ENCODE measurements at places on chromosomes 5 and 9.

DNA sequence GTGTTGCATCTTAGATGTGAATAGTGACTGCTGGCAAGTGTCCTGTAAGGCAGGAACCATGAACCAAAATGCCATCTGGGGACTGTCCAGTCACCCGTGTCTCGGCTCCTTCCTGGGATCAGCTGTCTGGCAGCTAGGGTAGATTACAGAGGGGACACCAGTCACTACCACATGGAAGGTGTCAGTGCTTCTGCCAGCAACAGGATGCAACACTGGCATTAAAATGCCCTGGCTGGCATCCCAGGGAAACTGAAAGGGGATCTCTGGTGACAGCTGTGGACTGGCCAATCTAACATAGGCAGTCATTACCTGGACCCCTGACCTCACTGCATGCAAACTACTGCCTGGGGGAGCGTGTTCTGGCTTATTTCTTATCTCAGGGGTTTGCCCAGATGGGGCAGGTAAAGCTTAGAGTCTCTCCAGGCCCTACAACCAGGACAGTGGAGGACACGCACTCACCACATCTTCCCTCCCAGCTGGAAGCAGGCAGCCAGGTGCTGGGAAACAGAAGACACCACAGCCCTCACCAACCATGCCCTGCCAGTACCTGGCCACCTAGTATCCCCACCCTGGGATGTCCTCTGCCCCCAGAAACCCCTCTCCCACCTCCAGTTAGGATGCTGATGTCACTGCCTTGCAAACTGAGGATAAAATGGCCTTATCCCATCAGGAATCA, 83.8 kb downstream of the SEMA4D start:
- no peak for DNase-seq

DNA sequence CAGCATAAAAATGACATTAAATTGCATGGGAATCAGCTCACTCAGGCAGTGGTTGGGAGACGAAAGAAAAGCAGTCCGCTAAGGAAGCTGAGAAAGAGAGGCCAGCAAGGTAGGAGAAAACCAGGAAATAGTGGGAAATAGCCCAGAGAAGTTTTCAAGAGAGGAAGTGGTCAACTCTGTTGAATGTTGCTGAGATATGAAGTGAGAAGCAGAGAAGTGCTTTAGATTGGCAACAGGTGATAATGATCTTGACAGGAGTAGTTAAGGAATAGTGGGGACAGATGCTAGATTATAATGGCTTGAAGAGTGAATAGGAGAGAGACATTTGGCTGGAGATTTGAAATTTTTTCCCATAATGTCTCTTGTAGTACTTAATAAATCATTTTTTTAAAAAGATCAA, 30.8 kb downstream of the CNTRL start:
- no peak for DNase-seq

DNA sequence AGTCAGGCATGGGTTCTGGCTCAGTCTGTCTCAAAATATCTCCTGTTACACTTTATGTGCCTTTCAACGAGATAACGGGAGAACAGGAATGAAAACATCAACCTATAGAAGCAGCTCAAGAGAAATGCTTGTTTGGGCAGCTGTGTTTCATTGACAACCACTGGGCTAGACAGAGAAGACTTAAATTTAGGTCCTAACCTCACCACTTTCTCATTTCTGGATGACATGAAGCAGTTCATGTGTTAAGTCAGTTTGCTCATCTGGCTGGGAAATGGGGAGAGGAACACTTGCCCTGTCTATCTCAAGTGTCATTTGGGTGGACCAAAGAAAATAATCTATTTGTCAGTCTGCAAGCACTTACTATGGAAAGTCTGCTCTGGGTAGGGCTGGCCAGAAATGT, 66.7 kb upstream of the PCA3 start:
- no peak for DNase-seq

DNA sequence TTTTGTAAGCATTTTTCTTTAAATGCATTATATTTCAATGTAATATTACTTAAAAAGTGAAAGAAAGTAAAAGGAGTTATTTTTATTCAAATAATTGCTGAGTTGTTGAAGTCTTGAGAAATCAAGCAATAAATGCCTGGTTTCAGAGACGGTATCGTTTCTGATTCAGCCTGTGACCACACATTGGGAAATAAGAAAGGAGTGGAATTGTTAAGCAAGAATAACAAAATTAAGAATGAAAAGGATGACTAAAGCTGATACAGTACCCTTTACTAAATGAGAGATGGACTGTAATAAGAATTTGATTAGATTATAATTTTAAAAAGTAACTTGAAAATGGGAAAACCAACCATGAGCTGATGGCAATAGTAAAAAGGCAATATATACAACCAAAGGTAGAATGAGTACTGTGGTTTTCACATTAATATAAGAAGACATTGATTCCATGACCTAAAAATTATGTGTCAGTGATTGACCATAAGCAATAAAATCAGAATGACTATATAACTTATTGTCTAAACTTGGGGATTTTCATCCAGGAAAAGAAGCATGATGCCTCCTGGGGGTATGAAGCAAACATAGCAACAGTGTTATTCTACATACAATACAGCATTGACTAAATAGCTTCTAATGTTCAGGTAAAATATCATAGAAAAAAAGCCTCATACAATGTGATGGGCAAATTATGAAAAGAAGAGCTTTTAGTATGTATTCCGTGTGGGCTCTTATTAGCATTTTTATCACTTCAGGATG, 101.9 kb upstream of the PRDM9 start:
- DNase-seq: no peak

DNA sequence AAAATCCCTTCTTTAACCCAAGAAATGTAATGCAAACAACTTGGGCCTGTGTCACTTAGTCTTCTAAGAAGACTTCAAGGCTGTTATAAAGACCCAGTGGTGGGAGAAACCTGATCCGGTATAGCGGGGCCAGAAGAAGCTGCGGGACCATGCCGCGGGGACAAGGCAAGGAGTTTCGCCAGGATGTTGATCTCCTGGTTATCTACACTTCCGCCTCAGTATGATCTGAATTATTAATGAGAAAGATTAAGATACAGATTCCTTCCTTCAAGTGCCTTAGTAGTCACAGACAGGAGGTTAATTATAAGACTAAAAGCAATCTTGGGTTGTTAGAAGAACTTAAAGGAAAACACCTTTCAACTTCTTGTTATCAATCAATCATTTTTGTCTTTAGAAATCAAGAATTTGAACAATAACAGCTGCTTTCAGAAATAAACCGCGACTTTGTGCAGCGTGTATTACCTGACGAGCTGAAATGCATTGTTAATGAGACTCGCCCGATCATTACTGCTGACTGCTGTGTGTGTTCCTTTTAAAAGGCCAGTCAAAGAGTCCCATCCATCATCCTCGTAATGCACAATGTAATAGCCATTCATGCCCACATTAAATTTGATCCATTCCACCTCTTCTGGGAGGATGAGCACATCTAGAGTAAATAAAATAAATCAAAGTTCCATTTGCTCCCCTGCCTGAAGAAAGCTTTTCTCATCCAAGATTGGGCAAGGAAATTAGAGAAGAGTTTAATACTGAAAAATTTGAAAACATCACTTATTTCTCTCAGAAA, 22.2 kb downstream of the ERAP1 start:
- no peak for DNase-seq

DNA sequence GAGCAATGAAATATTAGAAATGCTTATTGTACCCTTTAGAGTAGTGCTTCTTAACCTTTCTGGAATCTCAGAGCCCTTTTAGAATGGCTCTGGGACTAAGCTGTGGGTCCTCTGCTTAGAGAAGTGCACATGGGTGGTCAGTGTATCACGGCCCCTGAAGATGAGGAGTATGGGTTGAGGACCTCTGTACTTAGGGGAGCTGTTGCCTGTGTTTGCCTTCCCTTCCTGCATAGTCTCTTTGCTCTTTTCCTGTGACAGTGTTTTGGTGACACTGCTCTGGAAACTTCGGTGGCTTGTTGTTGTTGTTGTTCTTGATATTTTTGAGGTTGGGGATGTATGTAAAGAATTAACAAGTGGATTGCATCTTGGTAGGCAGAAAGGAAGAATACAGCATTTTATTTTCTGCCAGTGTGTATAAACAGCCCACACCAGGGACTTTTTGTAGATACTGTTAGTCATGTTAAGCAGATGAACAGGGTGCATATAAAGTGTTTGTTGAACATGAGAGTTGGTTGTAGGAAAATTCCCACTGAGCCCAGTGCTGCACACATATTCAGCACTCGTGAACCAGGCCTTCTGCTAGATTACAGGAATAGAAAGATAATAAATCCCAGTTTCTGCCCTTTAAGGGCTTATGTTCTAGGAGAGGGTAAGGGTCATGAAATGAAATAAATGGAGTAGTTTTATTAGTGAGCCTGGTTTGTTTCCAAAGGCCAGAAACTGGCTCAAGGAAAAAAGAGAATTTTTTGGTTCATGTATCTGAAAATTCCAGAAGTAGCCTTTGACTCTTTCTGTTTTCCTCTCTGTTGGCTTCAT, 199.7 kb downstream of the ARHGAP26 start:
- DNase-seq: no peak

DNA sequence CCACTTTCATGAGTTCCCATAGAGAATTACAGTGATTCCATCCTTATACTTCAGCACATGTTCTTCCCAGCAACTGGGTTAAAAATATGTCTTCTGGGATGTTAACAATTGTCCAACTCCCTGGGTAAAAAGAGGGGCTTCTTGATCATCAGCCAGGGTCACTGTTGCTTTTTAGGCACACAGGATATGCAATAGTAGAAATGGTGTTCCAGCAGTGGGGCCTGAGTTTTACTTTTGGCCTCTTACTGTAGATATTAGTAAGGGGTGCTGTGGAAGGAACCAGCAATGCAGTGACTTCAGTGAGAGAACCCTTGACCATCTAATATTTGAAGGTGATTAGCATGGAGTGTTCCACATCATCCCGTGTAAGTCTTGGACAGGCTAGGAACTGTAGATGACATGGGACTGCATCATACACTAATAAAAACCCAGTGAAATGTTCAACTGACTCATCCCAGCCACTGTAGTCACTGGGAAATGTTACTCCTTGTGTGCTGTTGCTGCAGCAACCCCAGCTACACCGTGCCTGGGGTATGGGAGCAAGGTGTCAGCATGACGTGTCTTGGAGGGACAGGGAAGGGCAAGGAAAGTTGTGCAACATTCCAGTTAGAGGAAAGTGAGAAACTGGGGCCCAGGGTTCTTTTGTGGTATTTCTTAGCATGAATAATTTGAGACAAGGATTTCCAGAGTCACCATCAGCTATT, 610.9 kb downstream of the RAB3C start:
- DNase-seq: no peak

GRCh38 chr9:134472256-134472655, 146.0 kb downstream of the RXRA start:
- no peak for DNase-seq

DNA sequence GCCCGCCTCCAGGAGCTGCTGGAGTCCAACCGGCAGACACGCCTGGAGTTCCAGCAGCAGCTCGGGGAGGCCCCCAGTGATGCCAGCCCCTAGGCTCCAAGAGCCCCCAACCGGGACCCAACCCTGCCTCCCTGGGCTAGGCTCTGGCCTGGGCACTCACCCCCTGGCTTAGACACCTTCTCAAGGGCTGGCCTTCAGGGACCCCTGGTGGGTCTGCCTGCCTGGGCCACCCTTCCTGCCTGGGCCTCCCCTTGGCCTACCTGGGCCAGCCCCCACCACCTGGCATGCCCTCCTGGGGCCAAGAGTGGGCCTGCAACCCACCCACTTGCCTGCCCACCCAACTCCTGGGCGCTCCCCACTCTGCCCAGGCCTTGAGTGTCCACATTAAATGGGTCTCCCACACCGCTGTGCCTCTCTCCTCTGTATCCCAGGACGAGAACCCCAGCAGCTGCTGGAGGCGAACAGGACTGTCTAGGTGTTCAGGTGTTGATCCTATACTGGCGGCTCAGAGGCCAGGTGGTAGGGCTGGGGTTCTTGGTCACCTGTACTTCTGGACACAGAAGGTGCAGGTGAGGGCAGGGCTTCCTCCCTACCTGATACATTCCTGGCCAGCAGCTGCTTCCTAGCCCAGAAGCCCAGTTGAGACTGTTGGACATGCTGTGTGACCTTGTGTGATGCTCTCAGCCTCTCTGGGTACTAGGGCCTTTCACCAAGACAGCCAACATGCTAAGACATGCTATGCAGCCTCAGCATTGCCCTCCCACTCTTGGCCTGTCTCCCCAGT, 3.6 kb downstream of the BBLN start:
- no peak for DNase-seq

GRCh38 chr5:96483878-96484277, 50.8 kb upstream of the PCSK1 start:
- DNase-seq: no peak

DNA sequence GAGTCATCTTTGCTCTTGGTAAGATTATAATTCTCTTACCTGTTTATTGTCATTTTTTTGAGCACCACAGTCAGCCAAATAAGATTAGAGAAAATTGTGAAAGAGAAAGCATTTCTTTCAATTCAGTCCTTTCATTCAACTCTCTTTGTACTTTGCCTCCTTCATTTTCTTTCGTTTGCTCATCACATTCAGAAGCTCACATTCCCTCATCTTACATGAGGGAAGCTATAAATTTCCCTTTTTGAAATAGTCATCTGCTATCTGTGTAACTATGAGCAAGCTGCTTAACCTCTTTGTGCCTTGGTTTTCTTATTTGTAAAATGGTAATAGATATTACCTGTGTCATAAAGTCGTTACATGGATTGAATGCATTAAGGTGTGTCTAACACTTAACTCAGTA, 41.4 kb downstream of the PAM start:
- no peak for DNase-seq

- no peak for DNase-seq
These were observed 56.3 kb upstream of the EXOC3 start for GRCh38 chr5:386432-387341.

DNA sequence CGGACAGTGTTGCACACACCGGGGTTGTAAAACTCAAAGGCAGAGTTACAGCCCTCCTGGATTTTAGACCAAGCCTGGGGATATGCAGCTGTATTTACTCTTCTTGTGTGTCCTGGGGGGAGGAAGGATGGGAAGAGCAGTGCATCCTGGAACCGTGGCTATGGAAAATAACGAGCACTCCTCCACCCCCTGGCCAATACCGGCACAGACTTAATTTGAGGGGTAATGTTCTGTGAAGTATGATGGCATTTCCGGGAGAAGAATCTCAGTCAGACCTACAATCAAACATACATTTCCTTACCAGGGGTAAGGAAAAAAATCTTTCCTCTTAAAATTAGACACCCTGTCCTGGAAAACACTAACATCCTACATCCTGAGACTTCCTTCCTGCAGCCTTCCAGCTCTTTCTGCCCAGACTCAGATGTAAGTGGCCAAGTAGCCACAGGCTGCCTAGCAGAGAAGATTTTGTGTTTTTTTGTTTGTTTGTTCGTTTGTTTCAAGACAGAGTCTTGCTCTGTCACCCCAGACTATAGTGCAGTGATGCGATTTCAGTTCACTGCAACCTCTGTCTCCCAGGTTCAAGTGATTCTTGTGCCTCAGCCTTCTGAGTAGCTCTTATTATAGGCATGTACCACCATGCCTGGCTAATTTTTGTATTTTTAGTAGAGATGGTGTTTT, 11.0 kb upstream of the ERMP1 start:
- no peak for DNase-seq

- DNase-seq: no peak
These were observed 73.3 kb downstream of the NTNG2 start for GRCh38 chr9:132235125-132235524.

- DNase-seq: no peak
These were observed 66.5 kb downstream of the PRDM6 start for GRCh38 chr5:123155446-123155960.
